ENCODE measurements at places on chromosomes 13 and 19.
A peak's percentile ranks its signal among the peaks of the same experiment; 100 is the strongest.

- DNase-seq = peak; percentile 41
These were observed 666 bp downstream of the POMP start for GRCh38 chr13:28659621-28659970.

DNA sequence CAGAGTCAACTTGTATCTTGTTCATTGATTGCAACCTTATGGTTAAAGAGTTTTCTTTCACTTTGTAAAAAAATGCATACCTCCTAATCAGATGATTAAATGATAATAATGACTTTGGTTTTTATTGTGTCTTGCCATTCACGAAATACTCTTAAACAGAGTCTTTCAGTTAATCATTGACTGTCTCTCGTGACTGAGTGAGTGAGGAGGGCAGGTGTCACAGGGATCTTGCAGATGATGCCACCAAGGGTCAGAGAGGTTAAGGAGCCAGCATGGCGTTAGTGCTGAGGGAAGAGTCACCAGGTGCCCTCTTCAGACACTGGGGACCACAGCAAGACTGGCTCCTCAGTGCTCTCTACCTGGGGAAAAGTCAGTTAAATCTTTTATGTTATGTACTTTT, 8.0 kb downstream of the GPATCH1 start:
- DNase-seq = no peak

GRCh38 chr19:55373306-55373992, 3.2 kb upstream of the TMEM190 start:
- no peak for DNase-seq

DNA sequence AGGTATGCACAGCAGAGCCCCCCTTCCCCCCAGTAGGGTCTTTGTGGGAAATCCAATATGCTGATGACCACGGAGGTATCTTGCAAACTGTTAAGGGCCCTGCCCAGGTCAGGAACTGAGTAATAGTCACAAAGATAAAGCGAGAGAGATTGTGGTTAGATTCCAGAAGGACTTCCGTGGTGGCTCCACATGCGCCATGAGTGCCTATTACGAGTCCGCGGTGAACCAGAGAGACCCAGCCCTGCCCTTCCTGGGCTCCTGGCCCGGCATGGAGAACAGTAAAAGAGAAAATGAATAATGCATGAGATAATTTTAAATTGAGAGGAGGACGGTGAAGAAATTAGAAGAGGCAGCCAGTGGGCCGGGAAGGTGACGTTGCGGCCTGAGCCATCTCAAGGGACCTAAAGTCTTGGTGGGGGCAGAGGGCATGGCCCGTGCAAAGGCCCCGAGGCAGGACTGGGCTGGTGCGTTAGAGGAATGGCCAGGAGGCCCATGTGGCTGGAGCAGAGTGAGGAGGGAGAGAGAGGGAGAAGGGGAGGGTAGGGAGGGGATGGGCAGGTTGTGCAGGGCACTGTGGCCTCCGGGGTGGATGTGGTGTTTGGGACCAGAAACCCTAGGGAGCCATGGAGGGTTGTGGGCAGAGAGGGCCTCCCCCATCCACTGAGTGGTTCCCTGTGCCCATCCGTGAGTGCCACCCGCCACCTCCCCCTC, 46.6 kb upstream of the NFIC start:
- no peak for DNase-seq

- no peak for DNase-seq
These were observed 115.5 kb downstream of the GGACT start for GRCh38 chr13:100473087-100473486.

DNA sequence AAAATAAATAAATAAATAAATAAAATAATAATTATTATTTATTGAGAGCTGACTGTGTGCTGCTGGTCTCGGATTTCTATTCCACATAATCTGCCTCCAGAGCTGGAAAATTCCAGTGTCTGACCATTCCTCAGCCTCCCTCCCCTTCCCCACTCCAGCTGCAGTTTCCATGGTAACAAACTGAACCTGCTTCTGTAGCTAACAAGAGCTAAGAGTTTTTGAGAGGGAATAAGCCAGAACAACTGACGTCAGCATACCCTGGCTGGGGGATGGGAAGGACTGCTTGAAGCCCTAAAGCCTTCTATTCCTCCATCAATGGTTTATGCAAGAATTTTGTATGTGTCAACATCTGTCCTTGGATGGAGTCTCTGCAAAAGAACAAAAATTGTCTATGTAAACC, 26.0 kb upstream of the PEG3 start:
- no peak for DNase-seq

DNA sequence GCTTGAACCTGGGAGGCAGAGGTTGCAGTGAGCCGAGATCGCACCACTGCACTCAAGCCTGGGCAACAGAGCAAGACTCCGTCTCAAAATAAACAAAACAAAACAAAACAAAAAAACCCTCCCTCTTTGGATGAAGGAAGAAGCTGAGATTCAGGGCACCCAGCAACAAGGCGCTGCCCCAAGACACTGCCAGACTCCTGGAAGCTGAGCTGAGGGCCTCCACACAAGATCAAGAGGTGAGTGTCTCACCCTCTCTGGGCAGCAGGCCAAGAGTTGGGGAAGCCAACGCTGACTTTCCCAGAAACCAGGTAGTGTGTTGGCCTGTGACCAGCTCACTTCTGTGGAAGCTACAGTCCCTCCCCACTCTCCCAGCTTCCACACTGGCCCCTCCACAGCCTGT, 3.7 kb upstream of the TYROBP start:
- no peak for DNase-seq

- DNase-seq = no peak
These were observed 27.4 kb upstream of the CACTIN start for GRCh38 chr19:3653865-3654513.

- DNase-seq = no peak
These were observed 10.8 kb downstream of the KRI1 start for GRCh38 chr19:10554760-10555609.

GRCh38 chr13:78036841-78037240, 118.2 kb upstream of the EDNRB start:
- DNase-seq = no peak

GRCh38 chr13:110726726-110727125, 13.2 kb downstream of the ING1 start:
- DNase-seq = no peak

DNA sequence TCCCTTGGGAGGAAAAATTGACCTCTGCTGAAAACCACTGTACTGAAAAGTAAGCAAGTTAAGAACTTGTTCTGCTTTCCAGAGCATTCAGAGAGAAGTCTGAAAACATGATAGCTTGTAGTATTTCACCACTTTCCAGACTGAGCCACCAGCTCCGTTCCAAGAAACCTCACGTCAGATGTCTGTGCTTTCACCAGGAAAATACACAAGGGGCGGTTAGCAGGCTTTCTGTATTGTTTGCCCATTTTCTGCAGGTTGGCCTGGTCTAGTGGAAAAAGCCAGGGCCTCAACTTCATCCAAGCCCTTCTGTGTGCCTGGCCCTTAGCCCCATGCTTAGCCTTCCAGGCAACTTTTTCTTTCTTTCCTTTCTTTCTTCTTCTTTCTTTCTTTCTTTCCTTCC, 36.4 kb downstream of the RXFP2 start:
- no peak for DNase-seq

DNA sequence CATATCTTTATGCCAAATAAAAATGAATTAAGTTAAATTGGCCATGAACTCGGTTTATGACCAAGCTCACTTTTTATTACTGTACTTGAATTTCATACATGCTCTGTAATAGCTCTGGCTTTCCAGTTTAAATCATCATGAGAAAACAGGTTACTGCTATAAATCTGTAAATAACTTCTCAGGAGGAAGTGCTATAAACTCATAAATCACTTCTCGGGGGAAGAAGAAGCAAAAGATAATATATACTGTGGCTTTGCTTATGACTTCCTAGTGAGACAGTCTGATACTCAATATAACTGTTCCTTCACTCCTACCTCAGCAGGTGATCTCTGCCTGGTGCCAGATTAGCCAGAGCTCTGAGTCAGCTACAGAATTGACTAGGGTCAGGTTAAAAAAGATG, 12.5 kb downstream of the SUPT20H start:
- no peak for DNase-seq

DNA sequence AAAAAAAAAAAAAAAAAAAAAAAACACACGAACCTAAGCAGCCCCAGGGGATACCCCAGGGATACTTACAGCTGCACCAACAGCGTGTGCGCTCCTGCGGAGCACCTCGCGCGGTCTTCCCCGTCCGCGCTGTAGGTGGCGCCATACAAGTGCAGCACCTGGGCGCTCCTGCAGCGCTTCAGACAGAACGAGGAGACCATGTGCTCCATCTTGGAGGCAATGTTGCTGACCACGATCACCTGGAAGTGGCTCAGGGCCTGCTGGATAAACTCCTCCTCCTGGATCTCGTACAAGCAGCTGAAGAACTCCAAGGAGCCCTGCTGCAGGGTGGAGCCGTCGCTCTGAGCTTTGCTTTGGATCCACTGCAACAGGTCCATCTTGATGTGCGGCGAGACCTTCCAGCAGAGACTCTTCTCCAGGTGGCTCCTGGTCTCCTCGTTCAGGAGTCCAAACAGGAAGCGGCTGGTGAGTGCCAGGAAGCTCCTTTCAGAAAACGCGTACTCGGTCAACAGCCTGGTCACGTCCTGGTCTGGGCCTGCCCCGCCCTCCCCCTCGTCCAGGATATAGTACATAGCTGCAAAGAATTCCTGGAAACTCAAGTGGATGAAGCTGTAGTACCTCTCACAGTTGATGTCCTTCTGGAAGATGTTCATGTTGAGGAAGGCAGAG, 14.5 kb downstream of the NLRP12 start:
- DNase-seq = no peak

- DNase-seq = no peak
These were observed 143.4 kb downstream of the SHISA2 start for GRCh38 chr13:25908366-25908765.

DNA sequence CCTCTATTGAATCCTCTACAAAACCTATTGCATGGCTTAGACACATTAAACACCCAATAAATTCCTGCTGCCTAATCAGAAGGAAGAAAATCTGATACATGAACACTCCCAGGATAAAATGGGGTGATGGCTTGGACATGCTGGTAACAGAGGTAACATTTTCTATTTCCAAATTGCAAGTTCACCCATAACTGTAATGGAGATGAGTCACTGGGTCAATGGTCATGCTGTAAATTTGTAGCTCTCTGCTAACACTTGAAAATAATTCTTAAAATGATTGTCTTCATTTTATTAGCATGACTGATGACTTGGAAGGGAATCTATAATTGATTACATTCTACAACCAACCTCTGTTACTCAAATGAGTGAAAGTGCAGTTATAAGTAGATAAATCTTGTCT, 434.1 kb downstream of the FGF14 start:
- no peak for DNase-seq
